T1000 (cell line): ENCODE measurements at places on chromosomes 2 and 18.

DNA sequence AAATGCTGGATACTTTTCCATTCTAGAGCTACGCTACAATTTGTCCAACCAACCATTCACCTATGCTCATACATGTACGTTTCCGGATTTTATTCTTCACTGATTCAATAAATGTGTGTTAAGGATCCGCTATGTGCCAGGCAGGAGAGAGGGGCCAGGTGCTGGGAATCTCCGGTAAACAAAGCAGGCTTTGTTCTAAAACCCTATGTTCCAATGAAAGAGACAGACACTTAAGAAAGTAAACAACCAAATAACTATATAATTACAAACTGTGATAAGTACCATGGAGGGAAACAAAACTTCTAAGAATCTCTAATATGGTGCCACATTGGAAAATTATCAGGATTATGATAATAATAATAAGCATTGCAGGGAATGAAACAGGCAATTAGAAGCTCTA, 22.2 kb upstream of the POMC start:
- DNase-seq = no peak

- no peak for DNase-seq
These were observed 147.6 kb downstream of the CDC42EP3 start for GRCh38 chr2:37523814-37524362.

- DNase-seq = no peak
These were observed 18.4 kb upstream of the HPCAL1 start for GRCh38 chr2:10284108-10284870.

- DNase-seq = no peak
These were observed 61.1 kb upstream of the ACYP2 start for GRCh38 chr2:54054271-54054670.

- DNase-seq = no peak
These were observed 222.9 kb downstream of the ZBTB7C start for GRCh38 chr18:48186131-48186766.

GRCh38 chr18:75124551-75124950, 84.4 kb downstream of the PTGR3 start:
- no peak for DNase-seq

DNA sequence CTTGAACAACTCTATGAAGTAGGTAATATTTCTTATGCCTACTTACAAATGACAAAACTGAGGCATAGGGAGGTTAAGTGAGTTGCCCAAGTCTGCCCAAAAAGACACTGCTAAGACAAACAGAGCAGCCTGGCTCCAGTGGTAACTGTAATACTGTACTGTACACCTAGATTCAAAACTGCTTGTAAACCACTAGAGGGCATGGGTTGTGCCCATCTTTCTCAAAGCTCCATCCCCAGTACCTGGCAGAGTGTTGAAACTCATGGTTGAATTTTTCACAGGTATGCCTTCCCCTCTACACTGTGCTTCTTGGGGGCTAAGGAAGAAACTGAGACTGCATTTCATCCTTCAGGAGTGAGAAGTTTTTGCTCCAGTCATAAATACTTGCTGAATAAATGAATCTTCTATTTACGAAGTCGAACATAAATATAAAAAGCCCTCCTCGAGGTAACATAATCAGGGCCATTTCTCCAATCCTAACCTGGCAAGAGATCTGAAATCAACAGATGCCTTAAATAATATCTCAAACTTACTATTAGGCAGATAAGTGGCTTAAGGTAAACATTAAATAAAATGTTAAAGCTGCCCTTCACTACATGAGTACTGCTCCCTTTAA, 2.0 kb downstream of the PPP4R1 start:
- DNase-seq = no peak
